Smooth muscle cell of trachea (primary cell): ENCODE measurements at places on chromosomes 13 and 19. TPM values are rescaled to one million over a fixed set of nuclear protein-coding genes. Genes with fewer than 3 reads are reported as not detected.

ZNF382 gene
- 9.7 and 12.9 TPM in 2 replicates for total RNA-seq

ZNF442 gene
- total RNA-seq, result 3.5 and 3.9 TPM in 2 replicates

CEACAM21 gene
- total RNA-seq, result not detected in 2 replicates

ARHGEF7 gene
- total RNA-seq, result 38.4 and 38.5 TPM in 2 replicates

A1BG gene
- total RNA-seq, result 10.6 and 26.5 TPM in 2 replicates

GNA15 gene
- under 0.01 and 0.17 TPM in 2 replicates for total RNA-seq

SETDB2 gene
- 10.6 and 21.1 TPM in 2 replicates for total RNA-seq

PDE4A gene
- total RNA-seq, result 6.3 and 8.7 TPM in 2 replicates

OR4F17 gene
- total RNA-seq, result 0.15 TPM in 1 of 2 replicates, not detected in the other

STOML3 gene
- not detected in 2 replicates for total RNA-seq
